ENCODE measurements at places on chromosomes 12 and 14. TPM values are rescaled to one million over a fixed set of nuclear protein-coding genes. Genes with fewer than 3 reads are reported as not detected.
A peak's percentile ranks its signal among the peaks of the same experiment; 100 is the strongest.

- DNase-seq, result no peak
Observed at GRCh38 chr14:59305231-59305630, 116.8 kb downstream of the DAAM1 start.

DNA sequence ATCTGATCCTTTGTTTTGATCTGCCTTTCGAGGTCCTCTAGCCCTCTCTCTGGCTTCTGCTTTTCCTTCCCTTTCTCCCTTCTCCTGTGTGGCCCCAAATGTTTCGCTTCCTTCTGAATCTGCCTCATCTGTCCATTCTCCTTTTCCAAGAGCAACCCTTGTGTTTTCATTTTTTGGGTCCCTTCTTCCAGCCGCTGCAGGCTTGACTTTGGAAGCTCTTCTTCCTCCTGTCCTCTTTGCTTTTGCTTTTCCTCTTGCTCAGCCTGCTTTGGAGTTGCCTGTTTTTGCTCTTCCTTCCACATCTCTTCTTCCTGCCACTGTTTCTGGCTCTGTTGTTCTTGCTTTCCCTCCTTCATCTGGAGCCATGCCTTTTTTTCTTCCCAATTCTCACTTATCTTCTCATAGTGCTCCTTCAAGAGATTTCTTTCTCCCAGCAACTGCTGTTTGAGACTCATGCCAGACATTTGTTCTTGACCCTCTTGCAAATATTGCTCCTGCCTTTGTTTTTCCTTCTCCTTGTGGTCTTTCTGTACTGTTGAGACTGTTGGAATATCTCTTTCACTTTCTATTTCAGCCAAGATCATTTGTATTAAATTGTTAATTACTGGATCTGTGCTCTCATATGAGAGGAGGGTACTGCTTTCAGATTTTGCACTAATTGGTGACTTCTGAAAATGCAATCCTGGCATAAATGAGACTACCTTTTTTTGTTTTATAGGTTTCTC lies 42.4 kb downstream of the FAM186A start:
- peak; percentile 37 for DNase-seq

Gene CCDC175
- not detected for total RNA-seq

Gene PLA2G1B
- total RNA-seq, result not detected

Gene PAH
- total RNA-seq, result not detected

Gene CIDEB
- total RNA-seq, result not detected

DNA sequence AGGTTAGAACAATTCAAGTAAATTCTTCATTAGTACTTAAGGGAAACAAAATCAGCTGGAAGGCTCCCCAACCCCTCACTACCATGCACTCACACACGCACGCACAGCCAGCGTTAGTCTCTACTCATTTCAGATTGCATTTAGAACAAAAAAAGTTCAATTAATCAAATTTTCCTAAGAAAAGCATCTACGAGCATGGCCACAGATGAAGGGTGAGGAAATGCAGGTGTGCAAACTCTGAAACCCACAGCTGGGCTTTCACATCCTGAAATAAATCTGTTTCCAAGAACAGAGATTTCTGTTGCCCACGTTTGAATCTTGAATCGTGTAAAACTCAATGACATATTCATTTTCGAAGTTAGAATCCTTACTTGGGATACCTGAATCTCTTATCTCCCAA lies 62.6 kb downstream of the SEL1L start:
- no peak for DNase-seq

GRCh38 chr12:108157870-108158459 lies 28.9 kb downstream of the WSCD2 start:
- DNase-seq, result no peak

DNA sequence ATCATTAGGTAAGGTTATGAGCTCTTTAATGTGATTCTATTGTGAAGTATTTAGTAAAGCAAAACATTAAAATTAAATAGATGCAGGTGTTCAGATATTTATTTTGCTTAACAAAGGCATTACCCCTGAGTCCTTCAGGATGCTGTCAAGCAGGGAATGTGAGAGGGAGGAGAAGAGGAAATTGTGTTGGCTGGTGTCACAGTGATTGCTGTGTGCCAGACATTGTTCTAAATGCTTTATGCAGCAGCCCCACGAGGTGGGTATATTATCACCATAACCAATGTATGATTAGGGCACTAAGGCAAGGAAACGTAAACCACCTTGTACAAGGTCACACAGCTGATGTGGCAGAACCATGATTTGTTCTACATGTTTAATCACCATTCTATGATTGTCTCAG lies 80.1 kb downstream of the STAB2 start:
- DNase-seq, result no peak

DNA sequence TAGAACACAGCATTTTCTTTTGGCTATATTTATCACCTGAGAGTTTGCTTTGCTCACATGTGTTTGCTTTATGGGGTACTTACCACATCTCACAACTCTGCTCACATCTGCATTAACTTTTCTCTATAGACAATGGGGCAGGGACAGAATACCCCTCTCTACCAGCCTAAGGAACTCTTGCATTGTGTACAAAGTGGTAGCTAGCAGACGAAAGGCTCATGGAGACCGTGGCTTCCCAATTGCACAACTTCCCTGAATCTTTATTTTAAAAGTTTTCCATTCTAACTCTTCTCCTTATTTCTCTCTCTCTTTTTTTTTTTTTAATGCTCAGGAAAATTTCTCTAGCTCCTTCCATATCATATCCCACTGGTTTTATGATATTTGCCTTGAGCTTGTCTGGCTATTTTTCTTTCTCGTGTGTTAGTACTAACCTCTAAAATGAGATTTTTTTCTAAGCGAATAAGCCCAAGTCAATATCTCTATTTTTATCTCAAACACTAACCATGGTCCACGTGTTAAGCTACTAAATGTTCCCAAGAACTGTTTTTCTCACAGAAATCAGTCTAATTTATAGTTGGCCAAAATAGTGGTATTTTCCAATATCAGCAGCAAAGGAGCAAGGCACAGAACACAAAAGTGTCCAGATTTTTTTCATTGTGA lies 155.2 kb downstream of the STXBP6 start:
- no peak for DNase-seq
